Endothelial cell (in vitro differentiated cells): ENCODE measurements at places on chromosomes 4 and X. TPM values are rescaled to one million over a fixed set of nuclear protein-coding genes. Genes with fewer than 3 reads are reported as not detected.

The STK32B gene
- 0.56 TPM for total RNA-seq

The EXOC1L gene
- not detected for total RNA-seq

The GPR119 gene
- not detected for total RNA-seq

The SGCB gene
- 55.4 TPM for total RNA-seq

The KLHL4 gene
- total RNA-seq = 80.9 TPM

The SLC16A2 gene
- total RNA-seq = 32.4 TPM

The USP27X gene
- 6.6 TPM for total RNA-seq

The CLTRN gene
- 0.95 TPM for total RNA-seq
